ENCODE measurements at places on chromosomes 5 and 9. TPM values are rescaled to one million over a fixed set of nuclear protein-coding genes. Genes with fewer than 3 reads are reported as not detected.

DNA sequence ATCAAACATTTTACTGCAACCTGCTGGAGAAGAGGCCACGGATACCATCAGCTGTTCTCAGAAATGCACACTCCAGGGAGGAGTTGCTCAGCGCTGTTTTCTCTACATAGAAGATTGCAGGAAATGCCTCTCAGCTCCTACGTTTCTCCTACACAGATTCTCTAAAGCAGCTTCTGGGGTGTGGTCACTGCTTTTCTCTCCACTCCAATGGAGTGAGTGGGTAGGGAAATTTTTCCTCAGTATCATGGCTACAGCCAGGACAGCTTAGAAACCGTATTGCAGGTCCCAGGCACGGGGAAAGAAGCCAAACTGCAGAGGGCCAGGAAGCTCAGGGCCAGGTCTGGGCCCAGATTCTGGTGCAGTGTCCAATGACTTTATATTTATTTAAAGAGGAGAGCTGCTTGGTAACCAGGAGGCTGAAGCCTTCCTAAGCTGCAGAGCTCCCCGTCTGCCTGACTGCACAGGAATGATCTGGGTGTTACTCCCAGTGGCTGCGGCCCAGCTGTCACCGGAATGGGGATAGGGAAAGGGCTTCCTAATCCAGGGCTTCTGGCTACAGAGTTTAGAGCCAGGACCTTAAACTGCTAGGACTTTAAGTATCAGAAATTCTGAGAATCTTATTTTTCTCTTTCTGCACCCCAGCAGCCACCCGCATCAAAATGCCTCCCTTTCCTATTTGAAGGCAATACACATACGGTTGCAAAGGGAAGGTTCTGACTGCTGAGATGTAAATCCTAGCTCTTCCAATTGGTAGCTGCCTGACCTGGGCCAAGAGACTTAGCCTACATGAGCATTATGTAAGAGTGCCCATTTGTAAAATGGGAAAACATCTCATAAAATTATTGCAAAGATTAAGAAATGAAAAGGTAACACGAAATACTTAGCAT, 1.4 kb upstream of the SPTAN1 start:
- peaks cover 12% of the 10 kb centered on the region for H3K4me1 ChIP-seq
- no peak overlapping the region for H3K4me3 ChIP-seq
- H3K27ac ChIP-seq = peak overlapping the region; percentile 90
- DNase-seq = no peak
- no peaks in the 10 kb centered on the region for H3K27me3 ChIP-seq
- no peaks in the 10 kb centered on the region for H3K36me3 ChIP-seq

- DNase-seq = no peak
- no peak overlapping the region for H3K4me3 ChIP-seq
- H3K36me3 ChIP-seq = no peaks in the 10 kb centered on the region
- no peaks in the 10 kb centered on the region for H3K27me3 ChIP-seq
- H3K27ac ChIP-seq = no peak overlapping the region
These were observed 585.2 kb downstream of the ZNF608 start for GRCh38 chr5:124161266-124161665.

DNA sequence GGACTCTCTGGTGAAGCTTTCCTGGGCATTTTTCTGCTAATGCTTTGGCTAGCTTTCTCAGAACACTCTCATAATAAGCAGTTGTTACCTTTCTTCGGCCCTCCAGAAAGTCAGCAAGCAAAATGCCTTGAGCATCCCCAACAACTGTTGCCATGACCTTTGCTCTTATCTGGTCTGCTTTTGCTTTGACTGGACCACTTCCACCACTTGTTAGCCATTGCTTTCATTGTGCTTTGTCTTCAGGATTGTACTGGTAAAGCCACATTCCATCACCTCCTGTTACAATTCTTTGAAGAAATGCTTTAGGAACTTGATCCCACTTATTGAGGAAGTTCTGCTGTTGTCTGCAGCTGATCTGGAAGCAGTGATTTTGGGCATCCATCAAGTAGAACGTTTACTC, 35.7 kb downstream of the RAD50 start:
- H3K4me3 ChIP-seq = no peak overlapping the region
- H3K4me1 ChIP-seq = no peaks in the 10 kb centered on the region

The ASPN gene
- 6.2 TPM for total RNA-seq

DNA sequence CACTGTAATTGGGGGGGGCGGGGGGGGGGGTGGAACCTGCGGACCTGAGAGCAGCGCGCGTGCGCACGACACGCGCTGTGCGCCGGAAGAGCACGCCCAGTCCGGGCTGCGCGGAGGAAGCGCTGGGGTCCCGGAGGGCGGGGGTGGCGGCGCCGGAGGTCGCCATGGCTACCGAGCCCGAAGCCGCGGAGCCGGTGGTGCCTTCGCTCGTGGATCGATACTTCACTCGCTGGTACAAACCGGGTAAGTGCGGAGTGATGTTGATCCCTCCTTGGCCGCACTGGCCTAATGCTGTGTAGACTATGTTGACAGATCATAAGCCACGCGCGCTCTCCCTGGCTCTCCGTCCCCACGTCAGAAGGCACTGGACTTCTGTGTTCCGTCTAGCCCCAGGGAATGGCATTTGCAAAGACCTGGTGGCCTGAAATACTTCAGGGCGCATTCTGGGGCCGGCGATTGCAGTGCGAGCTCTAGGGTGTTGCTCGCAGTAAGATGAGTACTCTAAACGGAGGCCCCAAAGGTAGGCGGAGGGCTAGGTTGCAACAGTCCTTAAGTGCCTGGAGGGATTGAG, at the start of gene ABITRAM:
ABITRAM (plus strand) TSS at position 78 of the 571 bp plus-strand sequence; CDS start at position 165, 87 bp downstream.
- no peak for DNase-seq
- no peaks in the 10 kb centered on the region for H3K27me3 ChIP-seq
- no peaks in the 10 kb centered on the region for H3K36me3 ChIP-seq
- peaks cover 10% of the 10 kb centered on the region for H3K4me1 ChIP-seq
- H3K27ac ChIP-seq = peak within 1 kb of the TSS; percentile 95

DNA sequence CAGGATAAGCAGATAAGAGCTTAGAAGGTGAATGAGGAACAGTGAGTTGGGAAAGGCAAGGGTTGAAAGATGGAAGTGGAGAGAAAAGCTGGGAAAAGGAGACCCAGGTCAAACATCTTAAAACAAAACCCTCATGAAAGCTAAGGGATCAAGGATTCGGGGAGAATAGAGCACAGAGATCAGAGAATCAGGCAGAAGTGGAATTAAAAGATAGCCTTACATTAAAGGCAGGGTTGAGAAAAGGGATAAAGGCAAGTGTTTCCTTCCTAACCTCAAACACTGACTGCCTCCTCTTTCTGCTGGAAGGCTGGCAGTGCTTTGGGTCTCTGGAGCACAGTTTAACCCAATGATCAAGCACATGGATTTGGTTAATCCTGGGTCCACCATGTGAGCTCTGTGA, 28.7 kb upstream of the ACTBL2 start:
- H3K27ac ChIP-seq = no peak overlapping the region
- DNase-seq = no peak
- H3K36me3 ChIP-seq = no peaks in the 10 kb centered on the region
- no peaks in the 10 kb centered on the region for H3K4me1 ChIP-seq

The PCDHGC4 gene
- total RNA-seq = 6.2 TPM

The RHOBTB3 gene
- 205 TPM for total RNA-seq

The DRD1 gene
- total RNA-seq = under 0.01 TPM

The IL13 gene
- not detected for total RNA-seq

The PCDHB9 gene
- 4.6 TPM for total RNA-seq

The PLPP6 gene
- total RNA-seq = 8.8 TPM

The OR1Q1 gene
- total RNA-seq = 0.44 TPM

The KCNV2 gene
- not detected for total RNA-seq

The GDF9 gene
- 0.44 TPM for total RNA-seq

The TAF11L5 gene
- not detected for total RNA-seq

DNA sequence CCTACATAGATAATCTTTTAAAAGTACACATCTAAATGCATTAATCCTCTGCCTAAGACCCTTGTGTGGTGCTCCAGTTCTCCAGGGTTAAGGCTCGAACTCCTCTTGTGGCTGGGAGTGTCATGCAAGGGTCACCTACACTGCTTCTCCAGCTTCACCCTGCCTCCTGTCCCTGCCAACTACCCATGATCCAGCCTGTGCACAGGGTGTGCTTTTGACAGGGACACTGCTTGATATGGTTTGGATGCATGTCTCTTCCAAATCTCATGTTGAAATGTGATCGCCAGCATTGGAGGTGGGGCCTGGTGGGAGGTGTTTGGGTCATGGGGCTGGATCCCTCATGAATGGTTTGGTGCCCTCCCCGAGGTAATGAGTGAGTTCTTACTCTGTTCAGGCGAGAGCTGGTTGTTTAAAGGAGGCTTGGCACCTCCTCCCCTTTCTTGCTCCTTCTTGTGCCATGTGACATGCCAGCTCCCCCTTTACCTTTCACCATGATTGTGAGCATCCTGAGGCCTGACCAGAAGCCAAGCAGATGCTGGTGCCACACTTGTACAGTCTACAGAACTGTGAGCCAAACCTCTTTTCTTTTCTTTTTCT, 48.5 kb downstream of the SLC22A5 start:
- peak overlapping the region; percentile 44 for H3K27ac ChIP-seq
- no peak for DNase-seq
- H3K36me3 ChIP-seq = no peaks in the 10 kb centered on the region
- H3K4me1 ChIP-seq = peaks cover 10% of the 10 kb centered on the region
- H3K27me3 ChIP-seq = no peaks in the 10 kb centered on the region

DNA sequence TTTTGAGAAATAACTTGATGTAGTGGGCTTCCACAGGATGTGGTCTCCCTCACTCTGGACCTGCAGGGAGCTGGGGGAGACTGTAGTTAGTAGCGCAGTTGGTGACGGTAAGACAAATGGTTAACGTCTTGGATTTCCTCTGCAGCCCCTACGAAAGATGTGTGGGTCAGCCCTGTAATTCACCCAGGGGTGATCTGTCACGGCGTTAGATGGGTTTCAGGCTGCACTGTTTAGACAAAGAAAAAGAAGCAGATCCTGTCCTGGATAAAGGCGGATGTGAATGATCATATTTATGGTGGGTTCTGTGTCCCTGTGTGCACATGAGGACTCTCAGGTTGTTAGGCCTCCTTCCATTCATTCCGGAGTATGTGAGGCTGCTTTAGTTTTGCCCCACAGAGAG, 142.0 kb upstream of the SLC28A3 start:
- no peaks in the 10 kb centered on the region for H3K27me3 ChIP-seq
- H3K4me3 ChIP-seq = no peak overlapping the region
- no peaks in the 10 kb centered on the region for H3K4me1 ChIP-seq
- no peak overlapping the region for H3K27ac ChIP-seq

DNA sequence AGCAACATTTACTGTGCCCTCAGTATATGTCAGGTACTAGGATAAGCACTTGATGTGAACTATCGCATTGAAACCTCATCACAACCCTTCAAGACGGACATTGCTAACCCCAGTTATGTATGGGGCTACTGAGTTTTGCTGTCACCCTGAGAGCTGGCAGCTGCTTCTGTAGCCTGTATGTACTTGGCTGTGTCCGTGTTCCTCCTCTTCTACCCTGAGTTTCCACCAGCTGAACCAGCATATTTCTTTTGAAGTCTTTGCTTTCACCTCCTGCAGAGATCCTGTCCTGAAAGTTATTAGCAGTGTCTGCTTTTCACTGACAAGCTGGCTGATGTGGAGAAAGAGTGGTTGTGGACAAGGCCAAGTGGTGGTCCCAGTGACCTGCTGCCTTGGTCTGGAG, 63.3 kb downstream of the ADGRV1 start:
- no peak overlapping the region for H3K27ac ChIP-seq
- no peaks in the 10 kb centered on the region for H3K4me1 ChIP-seq
- H3K27me3 ChIP-seq = no peaks in the 10 kb centered on the region
- no peak for DNase-seq
